Mucosa of gallbladder (tissue), 1 donor: ENCODE measurements at places on chromosomes 7 and 10.

GRCh38 chr10:43205681-43206390 lies 61.0 kb downstream of the RASGEF1A start:
- DNase-seq: no peak

DNA sequence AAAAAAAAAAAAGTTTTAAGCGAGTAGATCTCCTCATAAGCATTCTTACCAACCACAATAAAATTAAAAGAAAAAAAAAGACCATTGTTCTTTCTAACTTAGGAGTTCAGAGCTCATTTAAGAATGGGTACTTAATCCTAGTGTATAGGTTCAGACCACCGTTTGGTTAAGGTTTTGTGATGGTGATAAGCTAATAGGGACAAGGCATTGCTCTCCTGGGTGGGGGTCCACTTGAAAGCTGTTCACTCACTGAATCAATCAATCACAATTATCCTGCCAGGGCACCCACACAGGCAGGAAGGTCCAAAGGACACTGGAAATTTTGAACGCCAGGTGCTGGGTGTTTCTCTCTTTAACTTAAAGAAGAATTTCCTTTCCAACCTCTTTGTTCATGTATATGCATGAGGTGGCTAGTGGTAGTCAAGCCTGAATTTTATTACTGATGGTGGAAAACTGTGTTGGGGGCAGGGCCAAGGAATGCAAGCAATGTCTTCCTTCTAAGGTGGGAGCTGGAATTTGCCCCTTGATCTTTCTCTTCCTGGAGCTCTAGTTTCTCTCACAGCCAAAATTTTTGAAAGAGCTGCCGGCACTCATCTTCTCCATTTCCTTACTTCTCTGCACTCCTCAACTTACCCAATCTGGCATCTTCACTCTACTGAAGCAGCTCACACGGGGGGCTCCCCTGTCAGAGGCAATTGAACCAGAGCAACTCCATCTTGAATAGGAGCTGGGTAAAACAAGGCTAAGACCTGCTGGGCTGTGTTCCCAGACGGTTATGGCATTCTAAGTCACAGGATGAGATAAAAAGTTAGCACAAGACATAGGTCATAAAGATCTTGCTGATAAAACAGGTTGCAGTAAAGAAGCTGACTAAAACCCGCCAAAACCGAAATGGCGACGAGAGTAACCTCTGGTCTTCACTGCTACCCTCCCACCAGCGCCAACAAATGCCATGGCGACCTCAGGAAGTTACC lies 7.5 kb upstream of the FAM131B start:
- no peak for DNase-seq

DNA sequence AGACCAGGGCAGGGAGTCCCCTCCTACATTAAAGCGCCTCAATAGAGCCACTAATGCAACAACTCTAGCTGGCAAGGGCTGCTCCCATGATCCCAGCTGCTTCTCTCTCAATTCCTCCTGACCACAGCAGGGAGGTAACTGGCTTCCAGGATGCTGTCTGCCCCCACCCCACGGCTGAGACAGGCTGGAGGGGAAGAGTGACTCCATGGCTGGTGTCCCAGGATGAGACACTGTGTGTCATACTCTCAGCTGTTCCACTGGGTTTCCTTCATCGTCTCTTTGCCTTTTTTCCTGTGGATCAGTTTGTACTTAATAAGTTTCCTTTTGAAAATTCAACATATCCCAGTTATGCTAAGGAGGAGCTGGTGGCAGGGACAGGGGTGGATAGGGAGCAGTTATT lies 27.7 kb upstream of the MYH16 start:
- DNase-seq: no peak

DNA sequence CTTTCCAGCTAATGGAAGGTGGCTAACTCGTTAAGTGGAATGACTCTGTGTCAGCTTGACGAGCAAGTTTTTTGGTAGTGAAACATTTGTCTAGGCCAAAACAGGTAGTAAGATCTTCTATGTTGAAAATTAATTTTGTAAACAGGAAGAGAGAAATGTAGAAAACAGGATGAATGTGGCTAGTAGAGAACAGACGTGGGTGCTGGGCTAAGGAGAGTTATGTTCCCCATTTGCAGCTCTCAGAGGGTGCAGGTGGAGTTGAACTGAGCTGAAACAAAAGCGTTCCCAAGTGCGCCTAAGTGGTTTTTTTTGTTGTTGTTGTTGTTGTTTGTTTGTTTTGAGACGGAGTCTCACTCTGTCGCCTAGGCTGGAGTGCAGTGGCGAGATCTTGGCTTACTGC lies 59.5 kb upstream of the SRPK2 start:
- no peak for DNase-seq

DNA sequence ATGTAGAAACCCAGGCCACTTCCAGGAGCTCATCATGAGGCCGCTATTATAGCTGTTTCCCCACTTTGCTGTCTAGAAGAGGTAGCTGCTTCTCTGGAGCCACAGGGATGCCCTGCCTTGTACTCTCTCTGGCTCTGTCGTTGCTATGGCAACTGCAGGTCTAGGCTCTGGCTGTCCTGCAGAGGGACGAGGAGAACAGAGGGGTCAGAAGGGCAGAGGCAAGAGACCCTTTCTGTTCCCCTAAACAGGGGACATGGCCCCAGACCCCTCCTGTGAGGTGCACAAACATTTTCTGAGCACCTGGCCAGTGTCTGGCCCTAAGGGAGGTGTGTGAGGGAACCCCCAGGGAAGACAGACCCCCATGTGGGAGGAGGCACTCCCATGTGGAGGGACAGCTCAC lies 31.4 kb downstream of the ITPRIP start:
- no peak for DNase-seq

GRCh38 chr7:39002755-39003154 lies 25.0 kb downstream of the POU6F2 start:
- DNase-seq: no peak

DNA sequence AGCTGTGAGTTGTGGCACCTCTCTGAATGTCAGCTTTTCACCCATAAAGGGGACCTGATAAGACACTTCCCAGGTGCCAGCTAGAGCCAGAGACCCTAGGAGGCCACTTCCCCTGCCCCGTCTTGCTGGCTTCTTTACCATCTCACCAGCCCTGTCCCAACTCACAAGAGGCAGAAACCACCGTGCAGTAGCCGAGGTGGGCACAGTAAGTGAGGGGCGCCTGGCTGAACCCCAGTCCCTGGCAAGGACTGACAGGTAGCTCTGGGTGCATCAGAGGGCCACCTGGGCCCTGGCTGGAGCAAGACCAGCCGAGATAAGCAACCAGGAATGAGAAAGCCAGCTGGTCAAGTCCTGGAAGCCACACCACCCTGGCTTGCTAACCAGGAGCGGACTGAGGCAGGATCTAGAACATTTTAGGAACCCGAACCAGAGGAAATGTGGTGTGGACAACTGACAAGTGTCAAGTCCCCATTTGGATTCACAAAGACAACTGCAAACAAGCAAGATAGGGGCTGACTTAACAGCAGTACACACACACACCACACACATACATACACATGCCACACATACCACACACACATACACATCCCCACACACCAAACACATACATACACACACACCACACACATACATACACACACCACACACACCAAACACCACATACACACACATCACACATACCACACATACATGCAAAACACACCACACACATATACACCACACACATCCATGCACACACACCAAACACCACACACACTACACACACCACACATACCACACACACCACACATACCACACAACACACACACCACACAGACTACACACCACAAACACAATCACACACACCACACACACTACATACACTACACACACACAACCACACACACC lies 20.8 kb downstream of the OGDHL start:
- no peak for DNase-seq

GRCh38 chr10:33271969-33272583 lies 62.4 kb downstream of the NRP1 start:
- no peak for DNase-seq

DNA sequence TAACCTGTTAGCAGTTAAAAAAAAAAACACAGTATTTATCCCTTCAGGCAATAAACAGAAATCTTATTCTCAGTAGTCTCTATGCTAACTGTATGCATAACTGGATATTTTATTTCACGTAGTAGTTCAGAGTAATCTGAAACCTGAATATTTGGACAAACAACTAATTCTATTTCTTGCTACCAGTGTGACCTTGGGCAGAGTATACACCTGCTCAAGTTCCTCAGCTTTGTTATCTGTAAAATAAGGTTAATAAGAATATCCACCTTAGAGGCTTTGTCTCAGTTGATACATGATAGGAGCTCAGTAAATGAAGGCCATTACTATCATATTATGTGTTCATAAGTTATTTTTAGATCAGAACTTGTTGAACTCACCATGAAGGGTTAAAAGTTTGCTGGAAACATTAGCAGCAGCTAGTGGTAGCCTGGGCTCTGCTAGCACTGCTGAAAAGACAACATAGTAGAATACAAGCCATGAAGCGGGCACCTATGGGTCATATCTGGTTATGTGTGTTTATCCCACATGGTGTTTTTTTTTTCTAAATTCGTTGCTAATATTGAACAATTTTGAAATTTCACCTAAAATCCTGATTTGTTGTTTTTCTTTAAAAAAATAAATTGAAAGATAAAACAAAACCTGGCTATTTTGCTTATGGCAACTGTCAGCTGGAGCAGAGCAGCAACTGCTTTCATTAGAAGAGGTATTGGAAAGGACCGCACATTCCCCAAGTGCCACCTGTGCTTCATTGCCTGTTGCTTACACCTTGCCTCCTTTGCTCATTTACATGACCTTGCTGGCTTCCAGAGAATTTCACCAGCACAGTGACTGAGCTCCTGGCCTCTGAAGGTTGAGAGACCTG lies 303.0 kb downstream of the PRKG1 start:
- no peak for DNase-seq

DNA sequence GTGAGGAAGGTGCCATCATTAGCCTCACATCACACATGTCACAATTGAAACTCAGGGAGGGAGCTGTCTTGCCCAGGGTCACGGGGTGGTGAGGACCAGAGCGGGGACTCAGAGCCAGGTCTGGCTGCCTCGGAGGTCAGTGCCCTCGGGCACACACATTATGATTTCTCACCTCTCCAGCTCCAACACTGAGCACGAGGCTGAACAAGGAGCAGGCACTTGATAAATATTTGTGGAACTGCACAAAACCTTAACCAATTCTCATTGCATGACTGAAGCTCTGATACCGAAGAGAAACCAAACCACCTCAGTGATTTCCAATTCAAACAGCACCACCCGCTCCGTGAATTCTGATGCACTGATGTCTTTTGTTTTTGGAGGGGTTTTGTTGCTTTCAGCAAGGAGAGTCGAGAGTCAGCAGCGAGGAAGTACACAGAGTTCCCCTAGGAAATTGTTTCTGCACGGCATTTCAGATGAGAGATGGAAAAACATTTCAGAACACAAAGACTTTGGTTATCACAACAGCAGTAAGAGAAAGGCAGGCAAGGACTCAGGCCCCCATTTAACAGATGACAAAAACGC lies 55.3 kb upstream of the ZMIZ1 start:
- no peak for DNase-seq

- peak; percentile 28 for DNase-seq
Observed at GRCh38 chr10:78066012-78066411, 32.3 kb downstream of the RPS24 start.

- no peak for DNase-seq
Observed at GRCh38 chr7:157503229-157503628, 166.4 kb downstream of the DNAJB6 start.
